ENCODE measurements at places on chromosomes 2 and 18.

DNA sequence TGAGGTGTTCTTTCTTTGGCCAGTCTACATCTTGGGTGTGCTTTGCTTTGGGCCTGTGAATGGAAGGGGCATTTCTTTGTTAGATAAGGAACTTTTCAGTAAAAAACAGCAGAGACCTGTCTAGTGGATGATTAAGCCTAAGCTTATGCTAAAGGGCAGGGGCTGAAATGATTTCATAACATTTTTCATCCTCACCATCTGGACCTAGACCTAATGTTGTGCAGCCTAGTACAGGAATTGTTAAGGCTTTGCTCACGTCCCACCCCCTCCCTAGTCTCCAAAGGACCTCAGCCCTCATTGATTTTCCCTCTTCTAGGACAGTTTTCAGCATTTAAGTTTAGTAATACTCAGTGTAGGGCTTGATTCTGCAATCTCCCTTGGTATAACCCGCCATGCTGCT, 111.8 kb downstream of the PRKCE start:
- DNase-seq = no peak

DNA sequence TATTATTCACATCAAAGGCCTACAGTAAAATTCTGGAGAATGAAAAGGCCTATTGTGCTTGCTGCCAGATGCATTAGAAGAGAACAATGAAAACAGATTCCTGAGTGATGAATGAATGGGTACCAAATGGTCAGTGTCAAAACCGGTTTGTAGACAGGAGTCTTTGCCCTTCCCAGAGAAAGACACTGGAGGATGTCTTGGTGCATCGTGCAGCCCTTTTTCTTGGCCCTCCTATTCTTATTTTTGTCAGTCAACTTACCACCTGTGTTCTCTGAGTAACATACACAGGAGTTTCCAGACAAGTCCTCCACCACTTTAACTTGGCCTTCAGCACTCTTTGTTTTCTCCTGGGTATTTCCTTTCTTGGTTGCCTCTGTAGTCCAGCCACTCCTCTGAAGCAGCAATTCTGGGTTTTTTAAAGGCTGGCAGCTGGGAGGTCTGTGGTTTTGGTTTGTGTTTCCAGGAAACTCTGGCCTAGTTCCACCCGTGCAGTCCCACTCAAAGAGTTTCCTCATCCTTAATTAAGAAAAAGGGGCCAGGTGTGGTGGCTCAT, 29.4 kb downstream of the PSTPIP2 start:
- no peak for DNase-seq

DNA sequence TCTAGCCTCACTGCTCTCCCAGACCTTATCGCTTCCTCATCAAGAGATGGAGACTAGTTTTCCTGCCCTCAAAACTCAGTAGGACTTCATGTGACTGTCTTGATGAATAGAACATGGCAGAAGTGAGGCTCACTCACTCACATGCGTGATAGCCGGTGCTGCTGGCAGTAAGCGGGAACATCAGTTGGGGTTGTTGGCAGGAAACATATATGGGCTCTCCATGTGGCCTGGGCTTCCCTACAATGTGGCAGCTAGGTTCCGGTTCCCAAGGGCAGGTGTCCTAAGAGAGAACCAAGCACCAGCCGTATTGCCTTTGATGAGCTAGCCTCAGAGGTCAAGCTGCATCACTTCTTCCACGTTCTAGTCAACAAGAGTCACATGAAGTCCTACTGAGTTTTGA, 15.2 kb upstream of the FAHD2A start:
- no peak for DNase-seq

- DNase-seq = no peak
These were observed 229.5 kb upstream of the TMEFF2 start for GRCh38 chr2:192424243-192424642.

- peak; percentile 42 for DNase-seq
These were observed 159.4 kb downstream of the DYSF start for GRCh38 chr2:71612581-71613402.

- DNase-seq = no peak
These were observed 13.1 kb upstream of the EPG5 start for GRCh38 chr18:45980229-45980628.

- DNase-seq = no peak
These were observed 342.3 kb upstream of the TMEFF2 start for GRCh38 chr2:192536922-192537624.

DNA sequence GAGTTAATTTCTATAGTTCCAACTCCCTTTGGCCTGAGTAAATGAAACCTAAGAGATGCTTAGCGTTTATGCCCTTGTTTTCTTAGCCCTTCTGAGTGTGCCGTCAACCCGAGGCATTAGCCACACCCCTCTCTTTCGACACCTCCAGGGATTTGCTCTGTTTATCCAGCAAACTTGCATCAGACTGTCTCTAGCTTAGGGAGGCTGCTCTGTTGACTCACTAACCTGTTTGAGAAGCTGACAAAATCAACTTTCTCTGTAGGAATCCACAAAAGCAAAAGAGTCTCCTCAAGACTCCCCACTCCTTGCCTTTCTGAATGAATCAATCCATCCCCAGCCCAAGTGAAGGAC, 317.6 kb downstream of the TNS1 start:
- DNase-seq = no peak

- DNase-seq = no peak
These were observed 2.4 kb upstream of the ETAA1 start for GRCh38 chr2:67394734-67395133.

GRCh38 chr2:113052396-113052917, at the start of gene IL36B:
Gene IL36B, minus strand, starts transcription at chr2:113052867.
- DNase-seq = no peak

GRCh38 chr18:2704541-2704940, 49.0 kb downstream of the SMCHD1 start:
- no peak for DNase-seq
